Activated naive CD4-positive, alpha-beta T cell treated with anti-CD3 and anti-CD28 coated beads, Interleukin-2, amount 10 ng/mL, durations not matched to agents 7 days and 5 days (primary cell): ENCODE measurements at places on chromosomes 1 and 21.

GRCh38 chr1:59638231-59638711 is 176.5 kb upstream of the HOOK1 start:
- no peak for DNase-seq

DNA sequence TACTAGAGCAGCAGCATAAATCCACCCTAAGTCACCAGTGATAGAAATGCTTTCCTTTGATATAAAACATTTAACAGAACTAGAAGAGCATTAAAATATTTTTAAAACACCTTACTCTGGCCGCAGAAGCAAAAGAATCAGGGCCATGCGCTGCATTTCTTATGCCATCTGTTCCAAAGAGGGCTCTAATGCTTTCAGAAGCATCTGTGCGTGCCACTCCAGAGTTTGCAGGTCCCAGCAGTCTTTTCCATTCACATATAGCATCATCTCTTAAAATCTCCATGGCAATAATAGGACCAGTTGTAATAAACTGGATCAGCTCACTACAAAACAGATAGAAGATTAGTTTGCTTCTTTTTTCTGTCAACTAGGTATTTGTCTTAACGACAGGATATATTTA is 69.2 kb downstream of the NME7 start:
- DNase-seq: no peak

DNA sequence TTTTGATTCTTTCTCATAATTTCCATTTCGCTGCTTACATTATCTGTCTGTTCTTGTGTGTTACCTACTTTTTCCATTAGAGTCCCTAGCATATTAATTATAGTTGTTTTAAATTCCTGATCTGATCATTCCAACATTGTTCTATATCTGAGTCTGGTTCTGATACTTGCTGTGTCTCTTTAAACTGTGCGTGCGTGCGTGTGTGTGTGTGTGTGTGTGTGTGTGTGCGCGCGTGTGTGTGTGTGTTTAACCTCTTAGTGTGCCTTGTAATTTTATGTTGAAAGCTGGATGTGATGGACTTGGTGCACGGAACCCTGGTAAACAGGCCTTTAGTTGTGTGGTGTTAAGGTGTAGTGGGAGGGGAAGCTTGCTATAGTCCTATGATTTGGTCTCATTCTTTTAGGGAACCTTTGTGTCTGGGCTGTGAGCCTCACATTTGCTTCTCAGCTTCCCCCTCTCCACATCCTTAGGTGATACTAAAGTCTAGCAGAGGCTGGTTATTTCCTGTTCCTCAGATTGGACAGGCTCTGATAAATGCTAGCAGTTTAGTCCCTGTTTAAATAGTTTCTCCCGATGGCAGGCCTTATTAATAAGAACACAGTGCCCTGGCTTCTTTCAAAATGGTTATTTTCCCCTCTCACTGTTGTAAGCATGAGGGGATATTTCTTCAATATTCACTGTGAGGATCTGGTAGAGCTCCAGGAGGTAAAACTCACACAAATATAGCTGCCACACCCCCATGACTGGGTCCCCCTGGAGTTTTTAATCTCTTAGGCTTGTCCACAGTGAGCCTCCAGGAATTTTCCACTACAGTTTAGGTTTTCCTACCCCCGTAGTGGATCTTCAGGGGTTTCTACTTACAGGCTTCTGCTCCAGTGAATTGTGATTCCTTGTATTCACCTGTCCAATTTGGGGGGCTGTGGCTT is 118.3 kb downstream of the GALNT2 start:
- no peak for DNase-seq

DNA sequence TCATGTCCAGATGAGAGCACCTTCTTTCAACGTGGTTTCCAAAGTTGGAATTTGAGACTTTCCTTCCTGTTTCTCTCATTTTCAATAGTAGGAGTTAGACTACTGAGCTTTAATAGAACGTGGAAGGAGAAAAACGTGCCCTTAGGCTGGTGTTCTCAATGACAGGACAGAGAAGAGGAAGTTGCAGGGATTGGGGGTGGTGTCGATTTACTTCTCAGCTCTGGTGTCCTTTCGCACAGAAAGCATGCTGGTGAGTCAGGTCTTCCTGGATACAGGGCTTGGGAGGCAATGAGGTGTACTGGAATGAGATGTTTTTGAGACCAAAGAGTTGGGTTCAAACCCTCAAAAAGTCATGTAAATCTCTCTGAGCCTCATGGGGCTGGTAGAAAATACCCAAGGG is 67.1 kb downstream of the HIVEP3 start:
- DNase-seq: no peak

- no peak for DNase-seq
Measured at GRCh38 chr1:241839369-241839979, 8.5 kb upstream of the EXO1 start.

DNA sequence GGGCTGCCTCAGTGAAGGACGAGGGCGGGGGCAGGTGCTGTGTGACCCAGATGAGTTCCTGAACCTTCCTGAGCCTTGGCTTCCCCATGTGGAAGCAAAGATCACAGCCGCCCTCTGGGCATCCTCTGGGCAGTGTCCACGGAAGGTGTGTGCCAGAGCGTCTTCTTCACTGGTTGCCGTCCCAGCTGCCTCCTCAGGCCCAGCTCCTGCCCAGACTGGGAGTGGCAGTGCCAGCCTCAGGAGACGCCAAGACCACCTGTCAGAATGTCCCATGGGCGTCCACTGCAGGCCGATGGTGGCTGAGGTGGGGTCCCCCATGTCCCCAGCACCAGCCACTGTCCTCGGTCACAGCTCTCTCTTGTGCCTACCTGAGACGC is 10.2 kb downstream of the ARHGEF16 start:
- no peak for DNase-seq

- DNase-seq: peak; percentile 62
Measured at GRCh38 chr1:184753608-184754475, 816 bp downstream of the EDEM3 start.

DNA sequence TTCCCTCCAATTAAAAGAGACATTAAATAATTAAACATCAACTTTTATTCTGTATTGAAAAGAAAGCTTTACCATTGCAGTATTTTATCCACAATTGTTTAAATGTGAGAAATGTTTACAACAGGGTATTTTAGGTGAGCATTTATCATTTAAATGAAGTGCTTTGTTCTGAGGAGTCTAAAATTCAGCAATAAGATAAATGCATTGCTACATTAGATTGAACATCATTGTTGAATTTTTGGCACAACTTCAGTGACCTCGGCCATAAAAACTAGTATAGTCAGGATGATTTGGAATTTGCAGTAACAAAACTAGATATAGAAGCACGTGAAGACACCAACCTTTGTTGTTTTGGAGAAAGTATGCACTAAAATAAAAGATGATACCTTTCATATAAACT is 692.9 kb downstream of the USP25 start:
- no peak for DNase-seq

DNA sequence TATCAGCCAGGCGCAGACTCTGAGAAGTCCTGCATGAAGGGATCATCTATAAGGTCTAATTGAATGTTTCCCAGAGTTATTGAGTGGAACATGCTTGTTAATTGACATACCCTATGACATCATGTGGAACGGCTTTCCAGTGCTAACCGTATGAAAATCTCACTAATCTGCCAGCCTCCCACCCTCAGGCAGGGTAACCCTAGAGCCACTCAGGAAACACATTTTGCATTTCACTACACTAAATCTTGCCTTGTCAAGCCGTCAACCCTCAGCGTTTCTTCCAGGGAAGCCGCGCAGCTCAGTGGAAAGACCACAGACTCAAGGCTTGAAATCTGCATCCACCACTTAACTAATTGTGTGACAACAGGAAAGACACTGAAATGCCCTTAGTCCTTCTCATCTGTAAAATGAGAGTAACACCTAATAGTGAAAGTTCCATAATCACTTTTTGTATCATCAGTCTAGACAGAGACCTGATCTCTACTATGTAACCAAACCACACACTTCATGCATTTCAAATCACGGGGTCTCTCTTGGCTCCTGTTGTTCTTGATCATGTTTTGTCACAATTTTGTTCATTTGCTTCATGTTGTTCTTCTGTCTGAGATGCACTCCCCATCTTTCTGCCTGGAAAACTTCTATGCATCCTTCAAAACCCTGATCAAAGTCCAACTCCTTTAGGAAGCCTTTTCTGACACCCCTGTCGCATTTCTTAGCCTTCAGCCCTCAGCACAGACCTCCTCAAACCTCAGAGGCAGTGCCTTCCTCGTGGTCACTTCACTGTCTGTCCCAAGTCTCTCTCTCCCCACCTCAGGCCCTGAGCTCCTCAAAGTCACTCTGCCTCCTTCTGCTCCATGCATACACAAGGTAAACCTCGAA is 246.5 kb downstream of the TOMM20 start:
- no peak for DNase-seq

- no peak for DNase-seq
Measured at GRCh38 chr1:3515272-3515671, 60.8 kb downstream of the ARHGEF16 start.

DNA sequence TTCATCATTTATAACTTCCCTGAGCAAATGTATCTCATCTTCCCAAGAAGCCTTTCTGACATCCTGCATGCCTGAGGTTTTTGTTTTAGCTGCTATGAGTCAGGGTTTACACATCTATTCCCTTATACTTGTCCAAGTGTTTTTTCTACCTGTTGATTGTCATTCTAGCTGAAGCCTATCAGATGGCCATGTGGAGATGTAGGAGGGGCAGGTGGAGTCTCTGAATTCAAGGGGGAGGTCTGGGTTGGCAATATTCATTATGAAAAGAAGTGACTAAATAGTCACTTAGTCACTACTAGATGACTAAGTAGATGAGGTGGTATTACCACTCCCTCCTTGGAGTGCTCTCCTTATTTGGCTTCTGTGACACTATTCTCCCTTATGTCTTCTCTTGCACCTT is 52.4 kb downstream of the XCL1 start:
- DNase-seq: no peak

GRCh38 chr1:68950036-68950435 is 453.2 kb upstream of the DEPDC1 start:
- no peak for DNase-seq

- no peak for DNase-seq
Measured at GRCh38 chr1:66353257-66353656, 180.7 kb upstream of the SGIP1 start.

DNA sequence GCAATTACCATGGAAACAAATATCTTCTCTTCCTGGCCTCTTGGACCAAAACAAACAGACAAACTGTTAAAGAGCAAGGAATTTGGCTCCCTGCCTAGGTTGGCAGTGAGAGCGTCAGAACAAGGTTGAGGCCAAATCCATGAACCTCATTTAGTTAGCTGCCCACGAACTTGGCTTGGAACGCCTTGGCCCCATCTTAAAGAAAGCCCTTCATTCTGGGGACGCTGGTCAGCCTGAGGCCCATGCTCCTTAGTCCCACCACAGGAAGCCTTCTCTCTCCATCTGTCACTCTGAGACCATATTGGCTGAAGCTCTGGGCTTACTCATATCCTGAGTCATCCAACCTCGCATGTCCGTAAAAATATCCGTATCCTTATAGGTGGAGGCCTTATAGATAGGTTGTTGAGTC is 62.4 kb upstream of the DIRAS3 start:
- DNase-seq: no peak

GRCh38 chr1:109391626-109392025 is 6.1 kb downstream of the SORT1 start:
- DNase-seq: no peak

- DNase-seq: no peak
Measured at GRCh38 chr1:93821423-93822144, 57.4 kb downstream of the DNTTIP2 start.

DNA sequence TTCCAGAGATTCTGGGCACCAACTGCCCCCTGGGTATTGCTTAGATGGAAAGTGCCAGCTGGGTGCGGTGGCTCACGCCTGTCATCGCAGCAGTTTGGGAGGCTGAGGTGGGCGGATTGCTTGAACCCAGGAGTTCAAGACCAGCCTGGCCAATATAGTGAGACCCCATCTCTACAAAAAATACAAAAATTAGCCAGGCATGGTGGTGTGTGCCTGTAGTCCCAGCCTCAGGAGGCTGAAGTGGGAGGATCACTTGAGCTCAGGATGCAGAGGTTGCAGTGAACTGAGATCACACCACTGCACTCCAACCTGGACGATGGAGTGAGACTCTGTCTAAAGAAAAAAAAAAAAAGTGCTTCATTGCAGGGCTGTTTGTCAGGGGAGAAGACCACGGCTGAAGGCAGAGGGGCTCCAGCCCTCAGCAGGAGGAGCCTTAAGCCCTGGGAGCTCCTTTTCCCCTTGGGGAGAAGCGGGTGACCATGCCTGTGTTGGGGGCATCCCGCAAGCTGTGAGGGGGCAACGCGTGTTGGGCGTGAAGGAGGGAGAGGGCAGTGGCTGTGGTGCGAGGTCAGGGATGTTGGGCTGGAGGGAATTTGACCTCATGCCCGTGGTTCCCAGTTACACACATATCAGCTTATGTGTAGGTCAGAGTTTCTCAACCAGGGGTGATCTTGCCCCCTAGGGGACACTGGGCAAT is 131.5 kb upstream of the VAMP3 start:
- DNase-seq: no peak

- no peak for DNase-seq
Measured at GRCh38 chr1:219031809-219032208, 141.9 kb upstream of the LYPLAL1 start.

DNA sequence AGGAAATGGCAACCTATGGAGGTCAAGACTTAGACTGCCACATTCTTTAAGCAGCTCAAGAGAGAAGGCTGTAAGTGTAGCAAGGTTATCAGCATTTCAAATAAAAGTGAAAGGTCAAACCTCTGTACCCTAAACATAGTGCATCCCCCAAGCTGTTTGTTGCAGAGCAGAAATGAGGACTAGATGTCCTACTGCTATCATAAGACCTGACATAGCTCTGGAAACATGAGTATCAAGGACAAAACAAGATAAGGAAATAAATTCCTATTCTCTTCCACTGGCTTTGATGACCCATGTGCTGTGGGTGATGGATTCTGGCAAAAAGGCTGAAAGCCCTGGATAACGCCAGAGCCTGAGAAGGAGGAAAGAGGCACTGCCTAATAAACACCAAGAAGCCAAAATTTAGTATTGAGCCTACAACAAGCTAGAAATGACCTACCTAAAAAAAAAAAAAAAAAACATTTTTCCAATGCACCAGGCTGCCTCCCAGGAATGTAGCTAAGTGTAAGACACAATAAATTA is 35.9 kb downstream of the URB1 start:
- DNase-seq: no peak

- DNase-seq: no peak
Measured at GRCh38 chr1:96544051-96544830, 177.3 kb upstream of the PTBP2 start.
